C1 segment of cervical spinal cord (tissue), 14 donors: ENCODE measurements at places on chromosomes 5 and 9.

GRCh38 chr5:146635443-146635842, 119.5 kb upstream of the GPR151 start:
- DNase-seq, result no peak

- no peak for DNase-seq
Observed at GRCh38 chr5:145887976-145888574, 15.3 kb upstream of the GRXCR2 start.

- DNase-seq, result no peak
Observed at GRCh38 chr9:21450733-21451394, 10.6 kb downstream of the IFNA1 start.

DNA sequence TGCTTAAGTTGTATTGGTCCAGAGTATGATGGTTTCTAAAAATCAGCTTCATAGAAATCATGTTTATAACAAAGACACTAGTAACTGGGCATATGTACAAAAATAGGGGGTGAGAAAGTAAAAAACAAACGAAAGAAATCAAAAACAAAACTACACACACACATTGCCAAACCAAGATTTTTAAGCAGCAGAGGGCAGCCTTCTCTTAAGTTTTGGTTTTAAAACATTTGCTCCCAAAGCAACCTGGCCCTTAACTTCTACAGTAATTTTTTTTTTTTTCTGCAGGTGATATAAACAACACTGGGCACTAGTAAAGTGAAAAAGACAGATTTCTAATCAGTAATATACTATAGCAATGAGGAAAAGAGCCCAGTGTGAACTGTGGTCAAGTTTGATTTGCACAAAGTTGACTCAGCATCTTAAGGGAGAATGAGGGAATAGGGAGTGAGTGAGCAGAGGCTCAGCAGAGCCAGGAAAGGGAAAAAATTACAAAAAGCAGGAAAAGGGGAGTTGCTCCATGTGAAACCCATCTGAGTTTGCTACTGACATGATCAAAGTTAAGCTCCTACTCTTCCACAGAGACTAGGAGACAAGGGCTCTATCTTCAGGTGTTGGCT, 13.4 kb upstream of the GAPT start:
- DNase-seq, result no peak

DNA sequence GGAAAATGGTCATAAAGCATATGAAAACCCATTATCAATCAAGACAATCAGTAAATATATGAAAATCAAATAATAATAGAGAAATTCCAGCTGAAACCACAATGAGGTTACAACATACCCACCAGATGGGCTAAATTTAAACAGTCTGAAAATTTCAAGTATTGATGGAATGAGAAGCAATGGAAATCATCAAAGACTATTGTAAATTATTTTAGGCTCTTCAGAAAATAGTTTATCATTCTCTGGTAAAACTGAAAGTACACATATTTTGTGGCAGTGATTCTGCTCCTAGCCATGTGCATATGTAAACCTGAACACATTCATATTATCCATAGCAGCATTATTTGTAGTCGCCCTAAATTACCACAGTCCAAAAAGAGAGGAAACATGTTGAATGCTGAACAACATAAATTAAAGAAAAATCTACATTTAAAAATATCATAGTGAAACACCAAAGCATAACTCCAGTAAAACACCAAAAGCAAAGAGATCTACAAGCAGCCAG, 215.3 kb downstream of the PRELID2 start:
- no peak for DNase-seq

DNA sequence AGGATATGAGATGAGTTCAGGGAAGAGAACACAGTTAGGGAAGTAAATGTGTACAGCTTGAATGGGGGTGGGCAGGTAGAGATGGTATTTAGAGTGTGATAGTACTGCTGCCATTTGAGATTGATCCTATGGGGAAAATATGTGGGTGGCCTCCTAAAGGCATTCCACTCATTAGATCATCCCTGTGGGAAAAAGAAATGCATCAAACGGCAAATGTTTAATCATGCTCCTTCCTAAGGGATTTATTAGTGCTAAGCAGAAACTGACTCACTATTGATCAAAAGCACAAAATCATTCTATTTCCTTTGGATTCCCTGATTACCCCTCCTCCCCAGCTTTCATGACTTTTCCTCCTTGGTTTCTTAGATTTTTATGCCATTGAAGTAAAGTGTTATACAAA, 36.4 kb upstream of the SMC5 start:
- no peak for DNase-seq
